Uterus (tissue), 4 donors: ENCODE measurements at places on chromosomes 1 and 21.

- DNase-seq = no peak
These were observed 16.4 kb upstream of the PAX7 start for GRCh38 chr1:18614069-18614735.

DNA sequence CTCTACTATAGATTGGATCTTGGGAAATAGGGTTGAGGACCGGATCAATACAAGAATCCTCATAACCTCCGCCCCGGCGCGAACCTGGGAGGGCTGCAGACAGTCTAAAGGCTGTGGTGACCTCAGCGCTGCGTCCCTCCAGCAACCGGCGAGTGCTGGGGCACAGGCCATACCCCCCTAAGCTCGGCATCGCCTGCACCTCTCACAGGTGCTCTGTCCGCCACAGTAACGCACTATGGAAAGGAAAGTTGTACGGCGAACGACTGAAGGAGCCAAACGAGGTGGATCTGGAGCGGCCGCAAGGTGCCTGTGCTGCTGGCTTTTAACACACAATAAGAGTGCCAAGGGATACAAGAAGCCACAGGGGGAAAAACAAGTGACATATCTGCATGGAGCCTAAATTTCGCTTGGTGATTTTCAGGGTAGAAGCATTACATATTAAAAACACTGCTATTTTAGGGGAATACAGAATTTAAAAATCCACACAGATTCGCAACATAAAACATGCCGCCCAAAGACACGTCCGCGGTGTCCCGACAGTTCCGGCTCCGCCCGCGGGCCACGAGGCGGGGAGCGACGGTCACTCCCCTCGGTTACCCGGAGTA is 1.4 kb upstream of the RBM15 start:
- DNase-seq = peak; percentile 31

- no peak for DNase-seq
These were observed 9.3 kb downstream of the TCP10L start for GRCh38 chr21:32576011-32576410.

GRCh38 chr1:64575881-64576676 is 106.2 kb downstream of the CACHD1 start:
- DNase-seq = no peak

DNA sequence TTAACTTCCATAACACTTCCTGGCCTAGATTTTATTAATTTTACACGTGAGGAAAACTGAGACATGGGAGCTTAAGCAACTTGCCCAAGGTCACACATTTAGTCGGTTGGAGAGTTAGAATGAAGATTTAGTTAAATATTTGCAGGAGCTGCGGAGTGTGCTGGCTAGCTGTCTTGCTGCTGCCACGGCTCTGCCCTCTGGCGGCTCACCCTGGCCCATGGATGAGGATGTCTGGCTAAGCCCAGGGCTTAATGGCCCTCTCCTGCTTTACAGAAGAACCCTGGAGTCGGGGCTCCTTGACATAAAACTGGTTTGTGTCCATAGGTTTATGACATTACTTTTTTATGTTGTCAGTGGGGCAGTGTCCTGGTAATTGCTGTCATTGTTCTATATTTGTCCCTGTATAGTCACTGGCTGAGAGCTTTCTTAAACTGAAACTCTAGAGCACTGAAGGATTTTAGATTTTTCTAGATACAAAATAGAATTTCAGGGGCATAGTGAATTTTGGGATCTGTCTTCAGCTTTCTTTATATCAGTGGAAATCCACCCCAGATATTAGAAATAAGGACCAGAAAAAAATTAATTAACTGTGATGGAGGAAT is 88.9 kb upstream of the WLS start:
- DNase-seq = peak; percentile 47

- DNase-seq = no peak
These were observed 34.5 kb downstream of the OR10R2 start for GRCh38 chr1:158506369-158506987.

GRCh38 chr1:222953585-222953984 is 138.7 kb downstream of the DISP1 start:
- DNase-seq = no peak

DNA sequence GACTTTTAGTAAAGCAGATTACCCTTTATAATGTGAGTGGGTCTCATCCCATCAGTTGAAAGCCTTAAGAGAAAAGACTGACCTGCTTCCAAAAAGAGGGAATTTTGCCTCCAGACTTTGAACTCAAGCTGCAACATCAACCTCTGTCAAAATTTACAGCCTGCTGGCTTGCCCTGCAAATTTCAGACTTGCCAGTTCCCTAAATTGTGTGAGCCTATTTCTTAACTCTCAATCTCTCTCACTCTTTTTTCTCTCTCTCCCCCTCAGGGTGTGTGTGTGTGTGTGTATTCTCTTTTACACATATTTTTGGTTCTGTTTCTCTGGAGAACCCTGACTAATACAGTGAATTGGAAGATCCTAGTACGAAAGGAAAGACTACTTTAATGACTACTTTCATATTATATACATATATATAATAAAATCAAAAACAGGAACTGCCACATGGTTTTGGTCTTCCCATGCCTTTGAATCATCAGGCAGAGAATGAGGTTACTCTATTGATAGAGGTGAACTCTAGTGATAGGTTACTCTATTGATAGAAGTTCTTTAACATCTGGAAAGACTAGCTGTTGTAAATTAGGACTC is 6.4 kb downstream of the OR2C3 start:
- no peak for DNase-seq

DNA sequence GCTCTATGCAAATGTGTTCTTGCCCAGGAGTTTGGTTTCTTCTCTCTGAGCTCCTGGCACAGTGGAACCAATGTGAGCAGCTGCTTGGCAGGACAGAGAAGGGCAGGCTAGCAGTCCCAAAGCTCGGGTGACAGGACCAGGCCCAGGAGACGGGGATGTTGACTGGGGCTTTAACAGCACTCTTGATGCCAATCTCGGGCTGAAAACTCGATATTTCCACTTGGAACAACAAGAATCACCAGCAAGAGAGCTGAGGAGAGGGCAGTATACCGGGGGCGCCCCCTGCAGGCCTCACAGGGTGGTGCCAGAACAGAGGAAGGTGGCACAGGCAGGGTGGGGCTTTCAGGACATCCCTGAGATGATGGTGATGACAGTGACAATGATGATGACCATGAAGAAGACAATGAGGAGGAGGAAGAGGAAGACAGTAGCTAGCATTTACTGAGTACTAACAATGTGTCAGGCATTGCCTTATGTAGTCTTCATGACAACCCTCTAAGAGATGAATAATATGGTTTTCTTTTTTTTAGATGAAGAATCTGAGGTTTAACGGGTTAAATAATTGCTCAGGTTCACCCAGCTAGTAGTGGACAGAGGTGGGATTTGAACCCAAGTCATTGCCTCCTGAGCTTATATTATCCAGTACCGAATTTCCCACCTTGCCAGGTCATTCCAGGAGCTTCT is 2.7 kb upstream of the KCNJ9 start:
- no peak for DNase-seq

DNA sequence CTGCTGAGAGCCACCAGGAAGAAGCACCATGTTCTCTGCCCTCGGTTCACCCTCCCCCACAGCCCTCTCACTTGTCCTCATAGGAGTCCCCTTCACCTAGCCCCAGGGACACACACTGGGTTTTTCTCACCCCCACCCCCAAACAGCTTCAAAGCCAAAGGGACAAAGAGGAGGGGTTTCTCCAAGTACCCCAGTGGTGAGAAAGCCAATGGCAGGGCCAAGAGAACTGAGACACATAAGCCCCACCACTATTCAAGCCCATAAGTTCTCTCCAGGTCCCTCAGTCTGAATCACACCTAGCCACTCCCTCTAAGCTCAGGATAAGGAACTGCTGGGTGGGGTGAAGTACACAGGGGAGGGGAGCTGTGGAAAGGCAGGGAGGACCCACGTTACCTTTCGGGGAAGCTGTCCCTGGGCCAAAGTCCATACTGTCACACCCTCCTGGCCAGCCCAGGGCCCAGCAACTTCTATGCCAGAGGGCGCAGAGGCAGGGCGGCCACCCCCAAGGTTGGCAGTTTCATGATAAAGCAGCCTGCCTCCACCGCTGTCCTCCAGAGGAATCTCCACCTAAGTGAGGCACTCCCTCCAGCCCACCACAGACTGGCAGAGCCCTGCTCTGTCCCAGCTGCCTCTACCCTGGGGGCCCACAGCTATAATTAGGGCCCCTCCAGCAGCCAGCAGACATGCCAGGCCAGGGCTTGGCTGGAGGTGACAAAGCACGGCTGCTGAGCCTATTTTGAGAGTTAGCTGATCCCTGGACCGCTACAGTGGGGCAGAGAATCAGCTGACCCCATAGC is 39.0 kb upstream of the PPP1R15B start:
- DNase-seq = no peak

GRCh38 chr1:211577277-211577818 is 1.6 kb downstream of the SLC30A1 start:
- no peak for DNase-seq

- peak; percentile 64 for DNase-seq
These were observed 343.4 kb downstream of the MATN1 start for GRCh38 chr1:30379684-30380624.

GRCh38 chr1:75392278-75392677 is 218.6 kb downstream of the SLC44A5 start:
- DNase-seq = no peak

DNA sequence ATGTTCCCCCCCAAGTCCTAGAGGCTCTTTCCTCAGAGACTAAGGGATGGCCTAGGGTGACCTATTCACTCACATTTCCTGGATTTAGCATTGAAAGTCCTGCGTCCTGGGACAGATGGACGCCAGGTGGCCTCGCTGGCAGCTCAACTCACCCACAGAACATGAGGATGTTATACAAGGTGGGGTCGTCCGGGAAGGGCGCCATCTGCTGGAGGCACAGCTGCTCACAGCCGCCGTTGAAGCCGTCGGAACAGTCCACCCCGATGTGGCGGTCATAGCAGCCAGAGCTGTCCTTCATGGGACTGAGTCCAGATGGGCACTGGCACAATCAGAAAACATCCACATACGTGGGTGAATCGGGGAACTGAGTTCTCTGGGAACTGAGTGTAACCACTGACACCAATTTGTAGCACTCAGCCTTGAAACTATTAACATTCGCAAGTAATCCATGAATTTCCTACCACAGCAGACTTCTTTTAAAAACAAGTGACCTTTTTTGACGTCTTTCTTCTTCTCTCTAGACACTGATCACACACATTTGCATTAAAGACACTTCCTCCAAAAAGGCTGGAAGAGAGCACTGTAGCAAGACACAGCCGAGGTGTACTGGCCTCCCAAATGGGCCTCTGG is 215.4 kb downstream of the ASTN1 start:
- no peak for DNase-seq

DNA sequence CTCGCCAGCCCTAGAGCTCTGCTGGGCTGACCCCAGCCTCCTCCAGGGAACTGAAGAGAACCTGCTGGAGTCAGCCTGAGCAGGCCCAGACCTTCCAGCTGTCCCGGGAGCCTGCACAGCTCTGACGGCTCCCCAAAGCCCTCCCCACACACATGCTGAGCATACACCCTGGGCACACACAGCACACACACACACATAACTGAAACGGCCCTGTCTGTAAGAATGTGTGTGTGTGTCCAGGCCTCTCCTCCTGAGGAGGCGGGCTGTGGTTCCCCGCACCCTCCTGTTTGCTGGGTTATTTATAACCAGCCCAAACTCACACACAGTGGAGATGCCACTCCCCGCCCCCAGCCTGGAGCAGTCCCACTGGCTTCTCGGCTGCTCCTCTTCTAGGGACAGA is 20.2 kb downstream of the SDC3 start:
- DNase-seq = peak; percentile 77

DNA sequence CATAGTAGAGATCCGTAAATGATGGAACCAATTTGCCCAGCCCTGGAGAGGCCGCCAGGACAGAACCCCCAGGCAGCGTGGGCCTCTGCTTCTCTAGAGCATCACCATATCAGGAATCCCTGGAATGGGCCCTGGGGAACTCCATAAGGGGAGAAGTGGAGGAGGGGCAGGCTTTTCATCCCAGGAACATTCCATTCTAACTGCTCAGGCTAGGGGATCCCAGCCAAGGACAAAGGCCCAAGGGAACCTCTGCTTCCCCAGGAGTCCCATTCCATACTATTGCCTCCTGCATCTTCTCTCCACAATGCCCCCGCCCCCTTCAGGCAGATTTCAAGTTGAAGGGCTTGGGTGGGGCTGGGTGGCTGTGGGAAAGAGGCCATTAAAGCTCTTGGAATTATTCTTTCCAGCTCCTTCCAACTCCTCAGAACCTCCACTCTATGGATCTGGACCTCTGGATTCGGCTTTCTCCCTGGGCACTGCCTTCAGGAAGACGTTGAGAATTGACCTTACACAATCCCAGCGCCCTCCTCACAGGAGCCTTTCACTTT is 6.0 kb downstream of the TRNP1 start:
- DNase-seq = peak; percentile 83

DNA sequence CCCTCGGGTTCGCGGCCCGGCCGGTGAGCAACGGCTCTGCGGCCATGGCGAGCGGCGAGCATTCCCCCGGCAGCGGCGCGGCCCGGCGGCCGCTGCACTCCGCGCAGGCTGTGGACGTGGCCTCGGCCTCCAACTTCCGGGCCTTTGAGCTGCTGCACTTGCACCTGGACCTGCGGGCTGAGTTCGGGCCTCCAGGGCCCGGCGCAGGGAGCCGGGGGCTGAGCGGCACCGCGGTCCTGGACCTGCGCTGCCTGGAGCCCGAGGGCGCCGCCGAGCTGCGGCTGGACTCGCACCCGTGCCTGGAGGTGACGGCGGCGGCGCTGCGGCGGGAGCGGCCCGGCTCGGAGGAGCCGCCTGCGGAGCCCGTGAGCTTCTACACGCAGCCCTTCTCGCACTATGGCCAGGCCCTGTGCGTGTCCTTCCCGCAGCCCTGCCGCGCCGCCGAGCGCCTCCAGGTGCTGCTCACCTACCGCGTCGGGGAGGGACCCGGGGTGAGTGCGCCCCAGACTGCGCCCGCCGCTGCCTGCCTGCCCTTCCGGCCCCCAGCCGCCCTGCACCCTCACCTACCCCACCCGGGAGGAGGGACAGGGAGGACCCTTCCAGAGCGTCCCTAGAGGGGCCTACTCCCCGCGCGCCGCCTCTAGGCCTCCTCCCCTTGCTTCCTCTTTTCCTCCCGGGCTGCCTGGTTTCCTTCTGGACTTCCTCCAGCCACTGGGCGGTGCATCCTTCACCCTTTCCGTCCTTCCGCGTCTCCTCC is at the start of gene RNPEP:
RNPEP (plus strand) TSS at position 26 of the 757 bp plus-strand sequence; CDS start at position 45, 19 bp downstream.
- DNase-seq = peak; percentile 77

DNA sequence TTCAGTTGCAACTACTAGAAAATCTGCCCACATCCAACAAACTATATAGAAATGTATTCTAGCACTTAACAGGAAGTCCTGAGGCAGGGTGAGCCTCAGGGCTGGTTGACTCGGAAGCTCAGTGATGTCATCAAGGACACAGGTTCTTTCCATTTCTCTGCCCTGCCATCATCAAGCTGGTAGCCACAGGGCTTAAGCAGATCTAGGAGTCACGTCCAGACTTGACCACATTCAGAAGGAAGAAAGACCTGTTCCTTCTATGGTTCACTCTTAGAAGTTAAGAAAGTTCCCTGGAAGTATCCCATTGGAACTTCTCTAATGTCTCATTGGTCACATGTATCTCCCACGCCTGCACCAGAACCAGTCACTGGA is 438.1 kb downstream of the PRDM2 start:
- no peak for DNase-seq

- no peak for DNase-seq
These were observed 56.8 kb downstream of the COL6A1 start for GRCh38 chr21:46038341-46038829.

DNA sequence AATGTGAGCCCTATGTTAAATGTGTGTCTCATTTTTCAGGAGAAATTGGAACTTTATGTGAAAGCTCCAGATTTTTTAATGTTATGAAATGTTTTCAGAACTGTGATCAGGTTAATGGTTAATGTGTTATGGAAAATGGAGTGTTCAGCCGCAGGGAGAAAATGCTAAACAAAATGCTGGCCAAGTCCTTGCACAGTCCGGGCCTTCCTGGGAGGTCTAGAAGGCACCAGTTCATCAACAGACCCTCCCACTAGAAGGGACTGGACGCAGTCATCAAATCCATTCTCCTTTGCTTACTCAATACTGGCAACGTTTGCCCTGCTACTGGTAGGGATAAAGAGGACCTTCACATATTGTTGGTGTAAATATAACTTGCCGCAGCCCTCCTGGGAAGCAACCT is 43.4 kb downstream of the VWA5B1 start:
- no peak for DNase-seq
